Glutamatergic neuron (in vitro differentiated cells): ENCODE measurements at places on chromosomes 2 and 18.

DNA sequence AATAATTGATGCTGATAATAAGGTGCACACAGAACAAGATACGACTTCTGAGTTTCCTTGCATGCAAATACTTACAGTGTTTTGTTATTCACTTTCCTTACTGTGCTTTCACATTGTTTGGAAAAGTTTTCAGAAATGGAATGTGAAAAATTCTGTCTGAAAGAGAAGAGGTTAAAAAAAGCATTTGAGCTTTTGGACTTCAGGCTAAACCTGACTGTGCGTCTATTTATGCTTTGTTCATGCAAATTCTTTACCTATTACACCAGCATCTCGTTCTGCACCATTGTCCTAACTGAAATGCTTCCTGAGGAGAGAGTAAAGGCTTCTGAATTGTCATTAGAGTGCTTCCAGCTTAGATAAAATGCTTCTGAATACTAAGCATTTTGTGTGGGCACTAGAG lies 61.4 kb downstream of the LHCGR start:
- no peak overlapping the region for H3K27ac ChIP-seq
- peaks cover 8% of the 10 kb centered on the region for H3K4me1 ChIP-seq
- no peaks in the 10 kb centered on the region for H3K36me3 ChIP-seq
- no peak overlapping the region for H3K4me3 ChIP-seq
- no peak for DNase-seq
- H3K27me3 ChIP-seq = no peaks in the 10 kb centered on the region

GRCh38 chr2:160736148-160737028 lies 242.8 kb upstream of the RBMS1 start:
- H3K4me3 ChIP-seq = no peak overlapping the region
- H3K36me3 ChIP-seq = no peaks in the 10 kb centered on the region
- H3K27me3 ChIP-seq = no peaks in the 10 kb centered on the region

DNA sequence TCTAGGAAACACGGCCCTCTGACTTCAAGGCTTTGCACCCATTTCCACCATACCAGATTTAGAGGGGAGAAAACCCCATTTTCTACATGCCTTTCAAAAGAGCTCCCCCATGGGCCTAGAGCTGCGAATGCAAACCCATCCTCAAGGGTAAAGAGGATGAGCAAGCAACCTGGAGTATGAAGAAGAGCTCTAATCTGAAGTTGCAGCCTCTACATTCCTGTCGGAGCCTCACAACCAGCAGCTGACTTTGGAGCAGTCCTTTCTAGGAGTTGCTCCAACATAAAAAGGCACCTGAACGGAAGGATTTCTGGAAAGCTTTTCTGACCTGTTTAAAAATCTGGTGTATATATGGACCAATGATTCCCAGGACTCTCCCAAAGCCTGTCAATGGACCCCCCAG lies 81.4 kb upstream of the POMC start:
- H3K4me3 ChIP-seq = peak overlapping the region; percentile 93
- peaks cover 13% of the 10 kb centered on the region for H3K36me3 ChIP-seq
- H3K4me1 ChIP-seq = peaks cover 36% of the 10 kb centered on the region
- no peak for DNase-seq

DNA sequence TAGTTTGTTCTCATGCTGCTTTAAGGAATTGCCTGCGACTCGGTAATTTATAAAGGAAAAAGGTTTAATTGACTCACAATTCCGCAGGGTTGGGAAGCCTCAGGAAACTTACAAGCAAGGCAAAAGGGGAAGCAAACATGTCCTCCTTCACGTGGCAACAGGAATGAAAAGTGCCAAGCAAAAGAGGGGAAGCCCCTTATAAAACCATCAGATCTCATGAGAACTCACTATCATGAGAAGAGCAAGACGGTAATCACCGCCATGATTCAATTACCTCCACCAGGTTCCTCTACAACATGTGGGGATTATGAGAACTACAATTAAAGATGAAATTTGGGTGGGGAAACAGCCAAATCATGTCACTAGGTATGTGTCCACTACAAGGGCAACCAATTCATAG lies 53.9 kb downstream of the MAP4K3 start:
- no peak overlapping the region for H3K27ac ChIP-seq
- H3K36me3 ChIP-seq = no peaks in the 10 kb centered on the region
- no peak for DNase-seq
- H3K4me1 ChIP-seq = peaks cover 11% of the 10 kb centered on the region

GRCh38 chr2:177169810-177170514 lies 42.6 kb upstream of the HNRNPA3 start:
- no peak for DNase-seq
- no peaks in the 10 kb centered on the region for H3K27me3 ChIP-seq
- H3K36me3 ChIP-seq = no peaks in the 10 kb centered on the region
- H3K4me1 ChIP-seq = peaks cover 20% of the 10 kb centered on the region
- peak overlapping the region; percentile 89 for H3K27ac ChIP-seq
- peak overlapping the region; percentile 14 for H3K4me3 ChIP-seq

DNA sequence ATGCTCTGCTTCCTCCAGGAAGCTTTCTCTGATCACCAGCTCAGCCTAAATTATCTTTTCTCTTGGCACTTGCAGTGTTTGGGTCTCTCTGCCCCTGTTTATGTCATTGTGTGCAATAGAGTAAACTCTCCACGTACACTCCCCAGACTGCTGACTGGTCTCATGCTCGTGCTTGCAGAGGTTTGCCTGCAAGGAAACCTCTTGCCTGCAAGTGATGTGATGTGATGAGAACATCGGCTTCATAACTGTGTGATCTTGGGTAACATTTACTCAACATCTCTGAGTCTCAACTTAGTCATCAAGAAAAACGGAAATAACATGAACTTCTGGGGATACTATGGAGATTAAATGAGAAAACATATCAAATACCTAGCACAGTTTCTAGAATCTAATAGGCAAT lies 92.3 kb downstream of the BIN1 start:
- no peaks in the 10 kb centered on the region for H3K4me1 ChIP-seq
- H3K4me3 ChIP-seq = no peak overlapping the region
- no peak overlapping the region for H3K27ac ChIP-seq
- H3K27me3 ChIP-seq = peaks cover 1% of the 10 kb centered on the region
- H3K36me3 ChIP-seq = no peaks in the 10 kb centered on the region
- DNase-seq = no peak

DNA sequence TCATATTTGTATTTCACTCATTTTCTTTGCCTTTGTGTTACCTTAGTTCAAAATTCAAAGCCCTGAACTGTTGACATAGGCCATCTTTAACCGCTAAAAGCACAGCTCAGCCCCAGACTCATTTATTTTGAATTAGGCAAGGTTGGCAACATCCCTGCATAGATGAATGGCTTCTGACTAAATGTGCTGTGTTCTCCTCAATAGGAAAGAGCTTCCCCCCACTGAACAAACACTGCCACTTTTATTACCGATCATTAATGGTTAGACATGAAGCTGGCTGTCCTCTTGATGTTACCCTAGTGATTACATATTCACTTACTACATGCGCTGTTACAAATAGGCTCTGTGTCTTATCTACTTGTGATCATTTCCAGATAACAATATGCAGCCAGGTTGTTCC lies 170.7 kb downstream of the ADCYAP1 start:
- H3K4me1 ChIP-seq = no peaks in the 10 kb centered on the region
- DNase-seq = no peak
- no peaks in the 10 kb centered on the region for H3K36me3 ChIP-seq
- peaks cover 2% of the 10 kb centered on the region for H3K27me3 ChIP-seq

DNA sequence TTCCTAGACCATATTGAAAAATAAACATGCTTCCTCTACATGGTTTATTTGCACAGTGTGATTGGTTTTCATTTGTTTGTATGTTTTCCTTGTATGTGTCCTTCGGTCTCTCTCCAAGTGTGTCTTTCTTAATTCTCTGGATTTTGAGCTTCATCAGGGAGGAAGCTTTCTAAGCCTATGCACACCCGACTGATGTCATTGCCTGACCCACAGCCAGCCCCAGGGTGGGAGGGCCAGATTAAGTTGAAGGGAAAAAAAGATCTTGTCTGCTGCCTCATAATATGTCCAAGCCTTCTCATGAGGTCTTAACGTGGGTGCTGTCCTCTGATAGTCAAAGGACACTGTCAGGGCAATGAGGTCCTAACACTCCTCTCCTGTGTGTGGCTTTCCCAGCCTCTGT lies 115.2 kb downstream of the MARCHF4 start:
- no peak overlapping the region for H3K27ac ChIP-seq
- no peak overlapping the region for H3K4me3 ChIP-seq
- no peaks in the 10 kb centered on the region for H3K4me1 ChIP-seq
- H3K36me3 ChIP-seq = no peaks in the 10 kb centered on the region
- no peak for DNase-seq
- H3K27me3 ChIP-seq = peaks cover 2% of the 10 kb centered on the region

GRCh38 chr2:88161446-88162244 lies 8.5 kb upstream of the THNSL2 start:
- H3K36me3 ChIP-seq = no peaks in the 10 kb centered on the region
- H3K27me3 ChIP-seq = peaks cover 5% of the 10 kb centered on the region
- no peak overlapping the region for H3K27ac ChIP-seq

DNA sequence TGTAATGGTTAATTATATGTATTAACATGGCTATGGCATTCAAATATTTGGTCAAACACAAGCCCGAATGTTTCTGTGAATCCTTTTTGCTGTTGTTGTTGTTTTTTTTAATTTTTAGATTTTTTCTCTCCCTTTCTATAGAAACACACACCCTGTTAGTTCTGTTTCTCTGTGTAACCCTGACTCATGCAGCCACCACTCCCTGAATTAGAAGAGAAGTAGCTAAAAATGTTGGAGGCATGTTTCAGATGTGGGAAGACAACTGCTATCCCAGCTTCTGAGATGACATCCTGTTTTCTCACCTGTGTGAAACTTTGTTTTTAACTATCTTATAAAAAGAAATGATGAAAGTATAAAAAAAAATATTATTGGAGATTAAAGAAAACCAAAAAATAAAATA lies 219.6 kb upstream of the RGPD4 start:
- no peak overlapping the region for H3K27ac ChIP-seq
- no peaks in the 10 kb centered on the region for H3K27me3 ChIP-seq
- DNase-seq = no peak
- no peak overlapping the region for H3K4me3 ChIP-seq

DNA sequence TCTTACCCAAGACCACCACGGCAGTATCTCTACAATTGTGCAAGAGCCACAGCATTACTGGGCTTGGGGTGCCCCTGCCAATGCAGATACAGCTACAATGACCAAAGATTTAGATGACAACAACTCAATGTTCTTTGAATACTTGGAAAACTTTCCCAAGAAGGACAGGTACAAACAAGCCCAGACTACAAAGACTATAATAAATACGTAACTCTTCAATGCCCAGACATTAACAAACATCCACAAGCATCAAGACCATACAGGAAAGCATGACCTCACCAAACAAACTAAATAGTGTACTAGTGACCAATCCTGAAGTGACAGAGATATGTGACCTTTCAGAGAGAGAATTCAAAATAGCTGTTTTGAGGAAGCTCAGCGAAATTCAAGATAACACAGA lies 62.8 kb downstream of the ICA1L start:
- H3K4me3 ChIP-seq = no peak overlapping the region
- peaks cover 1% of the 10 kb centered on the region for H3K27me3 ChIP-seq
- peaks cover 15% of the 10 kb centered on the region for H3K36me3 ChIP-seq
- no peak for DNase-seq

- no peaks in the 10 kb centered on the region for H3K36me3 ChIP-seq
- H3K27ac ChIP-seq = peak within 1 kb of the TSS; percentile 99
- peak within 1 kb of the TSS; percentile 100 for H3K4me3 ChIP-seq
- H3K4me1 ChIP-seq = peaks cover 14% of the 10 kb centered on the region
- DNase-seq = peak; percentile 87
Observed at GRCh38 chr18:28176948-28177827, at the start of gene CDH2. TSS of gene CDH2 (minus strand) at chr18:28177130. CDS start at chr18:28177022, 108 bp downstream.

DNA sequence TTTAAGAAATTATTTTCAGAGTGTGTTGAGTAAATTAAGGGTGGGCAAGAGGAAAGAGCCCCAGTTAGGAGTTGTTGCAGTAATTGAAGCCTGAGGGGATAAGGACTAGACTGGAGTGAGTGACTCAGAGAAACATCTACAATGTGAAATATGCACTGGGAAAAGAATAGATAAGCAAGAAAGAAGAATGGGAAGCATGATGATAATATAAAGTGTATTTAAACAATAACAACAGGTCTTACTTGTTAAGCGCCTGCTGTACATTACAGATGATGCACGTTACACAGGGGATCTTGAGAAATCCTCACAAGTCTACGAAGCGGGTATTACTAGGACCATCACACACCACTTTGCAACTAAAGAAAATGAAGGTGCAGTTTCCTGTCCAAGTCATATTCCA lies 73.6 kb upstream of the STK17B start:
- H3K27me3 ChIP-seq = no peaks in the 10 kb centered on the region
- DNase-seq = no peak
- no peaks in the 10 kb centered on the region for H3K4me1 ChIP-seq

- no peak for DNase-seq
- no peak overlapping the region for H3K4me3 ChIP-seq
- H3K27me3 ChIP-seq = no peaks in the 10 kb centered on the region
Observed at GRCh38 chr2:143600116-143600515, 470.9 kb downstream of the ARHGAP15 start.

- DNase-seq = no peak
- no peaks in the 10 kb centered on the region for H3K27me3 ChIP-seq
- no peaks in the 10 kb centered on the region for H3K36me3 ChIP-seq
- H3K4me3 ChIP-seq = no peak overlapping the region
- no peaks in the 10 kb centered on the region for H3K4me1 ChIP-seq
- H3K27ac ChIP-seq = no peak overlapping the region
Observed at GRCh38 chr2:9010866-9011265, 7.4 kb upstream of the MBOAT2 start.

DNA sequence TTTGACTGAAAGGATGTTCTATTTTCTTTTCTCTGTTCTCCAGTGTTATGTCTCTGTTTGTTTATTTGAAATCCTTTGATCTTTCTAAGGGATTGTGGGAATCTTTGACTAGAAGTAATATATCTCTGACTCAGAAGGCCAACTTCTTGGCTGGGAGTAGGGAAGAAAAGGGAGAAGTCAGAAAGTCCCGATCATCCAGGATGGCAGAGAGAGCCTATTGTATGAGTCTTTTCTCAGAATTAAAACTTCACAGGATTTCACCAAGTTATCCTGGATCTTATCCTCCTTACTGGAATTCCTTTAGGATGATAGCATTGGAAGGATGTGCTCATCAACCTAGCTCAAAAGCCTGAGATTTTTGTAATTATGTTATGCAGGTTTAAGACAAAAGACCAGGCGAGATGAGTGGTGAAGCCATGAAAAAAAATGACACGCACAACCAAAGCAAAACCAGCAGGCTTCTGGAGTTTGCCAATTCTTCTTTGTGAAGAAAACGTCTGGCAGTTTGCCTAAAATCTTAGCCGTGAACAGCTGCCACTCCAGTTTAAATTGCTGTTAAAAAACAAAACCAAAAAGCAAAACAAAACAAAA lies 383.6 kb upstream of the SMIM21 start:
- DNase-seq = no peak
- peaks cover 16% of the 10 kb centered on the region for H3K4me1 ChIP-seq
- H3K27me3 ChIP-seq = peaks cover 1% of the 10 kb centered on the region
- peaks cover 5% of the 10 kb centered on the region for H3K36me3 ChIP-seq
- no peak overlapping the region for H3K27ac ChIP-seq

- no peak for DNase-seq
- H3K27ac ChIP-seq = no peak overlapping the region
- peaks cover 2% of the 10 kb centered on the region for H3K27me3 ChIP-seq
- H3K4me1 ChIP-seq = peaks cover 6% of the 10 kb centered on the region
- H3K4me3 ChIP-seq = no peak overlapping the region
Observed at GRCh38 chr2:29066271-29066860, 8.0 kb downstream of the PCARE start.
